ENCODE measurements at places on chromosomes 6 and 20.

DNA sequence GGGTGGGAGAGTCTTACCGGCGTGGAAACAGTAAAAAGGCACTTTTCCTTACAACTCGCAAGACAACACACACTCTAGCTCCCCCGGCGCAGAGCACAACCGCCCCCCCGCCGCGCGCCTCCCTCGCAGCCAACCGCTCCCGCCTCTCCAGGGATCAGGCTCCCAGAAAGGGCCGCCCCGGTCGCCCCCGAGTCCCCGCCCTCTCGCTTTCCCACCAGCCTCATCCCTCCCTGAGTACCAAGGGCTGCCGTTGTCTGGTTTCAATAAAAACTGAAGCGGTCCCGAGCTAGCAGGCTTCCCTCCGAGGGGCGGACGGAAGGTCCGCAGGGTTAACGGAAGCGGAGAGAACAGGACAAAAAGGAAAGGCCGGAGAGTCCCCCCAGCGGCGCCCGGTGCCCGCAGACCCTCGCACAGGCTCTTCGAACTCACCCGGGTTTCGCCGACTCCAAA lies 804 bp downstream of the ELOVL5 start:
- peak; percentile 82 for DNase-seq

GRCh38 chr6:157144859-157145568 lies 178.3 kb downstream of the TMEM242 start:
- no peak for DNase-seq

DNA sequence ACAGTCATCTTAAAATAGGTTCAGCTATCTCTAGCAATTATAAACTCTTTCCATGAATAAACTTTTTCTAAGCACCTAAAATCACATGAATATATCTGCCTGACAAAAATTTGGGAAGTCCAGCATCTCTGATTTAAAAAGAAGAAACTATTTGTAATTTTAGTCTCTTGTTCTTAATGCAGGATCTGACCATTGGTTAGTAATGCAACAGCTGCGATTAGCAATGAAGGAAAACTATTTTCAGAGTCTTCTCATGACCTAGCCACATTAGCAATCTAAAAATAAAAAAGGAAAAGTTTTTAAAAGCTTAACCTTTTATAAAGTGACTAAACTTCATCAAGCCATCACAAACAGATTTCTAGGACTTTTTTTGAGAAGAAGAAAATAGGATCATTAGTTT lies 97.5 kb downstream of the PTPRK start:
- no peak for DNase-seq

DNA sequence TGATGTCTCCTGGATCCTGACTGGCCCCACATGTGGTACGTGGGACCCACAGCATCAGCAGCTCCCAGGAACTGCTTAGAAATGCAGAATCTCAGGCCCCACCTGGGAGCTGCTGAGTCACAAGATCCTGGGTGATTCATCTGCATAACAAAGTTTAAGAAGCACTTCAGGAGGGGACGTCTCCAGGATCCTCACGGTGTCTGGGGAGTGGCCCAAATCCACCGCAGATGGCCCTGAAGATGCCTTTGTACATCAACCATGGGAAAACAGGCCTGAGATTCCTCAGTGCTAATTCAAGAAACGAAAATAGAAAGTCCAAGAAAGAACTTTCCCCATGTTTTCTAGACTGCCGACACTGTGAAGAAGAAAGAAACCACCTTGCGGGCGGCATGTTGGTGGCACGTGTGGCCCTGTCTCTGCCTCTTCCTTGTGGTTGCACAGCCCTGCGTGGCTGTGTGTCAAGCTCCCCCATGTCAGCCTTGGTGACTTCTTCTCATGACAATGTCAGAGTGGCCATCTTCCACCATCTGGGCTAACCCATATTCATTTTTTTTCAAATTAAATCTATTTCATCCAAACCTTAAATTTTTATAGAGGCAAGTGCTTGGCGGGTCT lies 26.1 kb downstream of the RRBP1 start:
- no peak for DNase-seq

DNA sequence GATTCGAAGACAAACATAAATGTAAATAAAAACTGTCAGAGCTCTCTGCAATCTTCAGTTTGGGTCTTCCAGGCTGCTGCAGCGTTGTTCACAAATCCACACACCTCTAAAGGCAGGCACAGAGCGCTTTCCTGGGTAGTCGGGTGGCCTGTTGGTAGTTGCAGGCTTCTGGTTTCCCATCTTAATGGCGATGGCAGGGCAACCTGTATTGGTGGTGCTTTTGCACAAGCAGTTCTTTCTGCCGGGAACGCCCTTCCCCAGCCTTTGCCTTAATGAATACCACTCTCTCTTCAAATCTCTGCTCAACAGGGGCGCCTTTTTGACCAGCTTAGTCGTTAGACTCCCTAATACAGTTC lies 723 bp upstream of the IFT52 start:
- DNase-seq: peak; percentile 9

- DNase-seq: no peak
Observed at GRCh38 chr6:161915456-161915964, 641.6 kb upstream of the AGPAT4 start.

DNA sequence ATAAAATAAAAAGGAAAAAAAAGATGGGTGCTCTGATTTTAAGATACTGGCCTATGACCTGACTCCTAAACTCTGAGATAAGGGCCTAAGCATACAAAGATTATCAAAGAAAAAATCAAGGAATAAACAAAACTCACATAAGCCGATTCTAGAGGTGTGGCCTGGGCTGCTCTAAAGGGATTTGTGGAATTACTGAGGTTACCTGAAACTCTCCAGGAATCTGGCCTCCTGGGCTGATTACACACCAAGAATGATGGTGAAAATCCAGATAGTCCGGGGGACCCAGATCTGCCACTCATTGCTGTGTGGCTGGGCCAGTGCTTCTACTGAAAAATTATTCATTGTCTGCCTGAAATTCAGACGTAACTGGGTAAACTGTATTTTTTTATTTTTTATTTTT lies 122.7 kb upstream of the RNF24 start:
- no peak for DNase-seq

- DNase-seq: no peak
Observed at GRCh38 chr6:8442150-8442549, 6.8 kb upstream of the SLC35B3 start.

GRCh38 chr6:18514180-18514579 lies 127.0 kb downstream of the RNF144B start:
- no peak for DNase-seq

GRCh38 chr20:59861401-59861800 lies 72.0 kb downstream of the SYCP2 start:
- no peak for DNase-seq

DNA sequence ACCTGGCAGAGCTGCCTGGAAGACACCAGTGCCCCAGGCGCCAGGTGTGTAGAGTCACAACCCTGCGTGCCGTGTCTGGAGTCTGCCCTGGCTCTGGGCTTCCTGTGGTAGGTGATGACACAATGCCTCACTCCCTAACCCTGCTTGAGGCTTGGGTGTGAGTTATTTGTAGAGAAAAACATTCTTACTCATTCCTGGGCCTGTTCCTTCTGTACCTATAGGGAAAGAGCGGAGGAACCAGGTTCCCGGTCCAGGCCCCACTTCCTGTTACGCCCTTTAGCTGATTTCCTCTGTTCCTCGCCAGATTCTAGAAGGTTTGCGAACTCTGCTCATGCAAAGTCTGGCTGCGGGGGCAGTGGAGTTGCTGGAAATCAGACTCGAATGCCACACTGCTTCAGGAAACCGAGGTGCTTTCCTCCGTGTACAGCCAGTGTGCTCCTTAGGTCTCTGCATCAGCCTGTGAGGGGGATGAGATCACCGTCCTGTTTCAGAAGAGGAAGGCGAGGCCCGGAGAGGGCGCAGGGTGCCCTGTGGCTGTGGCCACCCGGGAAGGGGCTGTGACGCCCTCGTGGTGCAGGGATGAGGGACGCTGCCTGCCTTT lies 67.1 kb upstream of the DUSP22 start:
- no peak for DNase-seq

GRCh38 chr6:20400456-20401204 lies 1.0 kb upstream of the E2F3 start:
- DNase-seq: peak; percentile 70

DNA sequence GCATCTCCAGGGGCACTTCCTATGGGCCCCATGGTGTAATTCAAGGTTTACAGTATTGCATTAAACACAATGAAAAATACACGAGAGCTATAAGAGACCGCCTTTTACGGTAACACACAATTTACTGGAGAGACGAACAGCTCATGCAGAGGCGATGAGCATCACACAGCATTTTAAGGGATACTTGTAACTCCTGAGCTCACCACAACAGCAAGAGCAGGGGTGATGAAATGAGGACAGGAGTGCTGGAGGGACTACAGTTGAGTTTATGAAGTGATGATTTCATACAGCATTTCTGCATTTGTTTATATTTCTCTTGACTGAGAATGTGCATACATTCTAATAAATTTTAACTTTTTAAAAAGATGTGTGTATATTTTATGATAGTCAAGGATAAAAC lies 113.9 kb downstream of the WDR27 start:
- no peak for DNase-seq

DNA sequence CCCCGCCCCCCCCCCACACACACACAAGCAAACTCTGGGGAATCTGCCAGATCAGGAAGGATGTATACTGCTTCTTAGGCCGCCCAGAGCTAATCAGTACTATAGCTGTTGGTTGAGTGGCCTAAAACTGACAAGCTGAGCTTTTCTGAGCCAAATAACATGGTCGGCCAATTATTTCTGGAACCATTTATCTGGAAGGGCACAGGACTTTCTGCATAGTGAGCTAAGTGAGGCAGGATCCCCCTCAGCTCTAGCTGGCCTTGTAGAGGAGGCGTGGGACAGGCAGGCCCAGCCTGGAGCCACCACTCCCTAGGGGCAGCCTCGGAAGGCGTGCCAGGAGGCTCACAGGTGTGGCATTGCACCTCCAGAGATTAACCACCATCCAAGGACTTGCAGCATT lies 200.1 kb downstream of the TMEM242 start:
- no peak for DNase-seq

- DNase-seq: no peak
Observed at GRCh38 chr20:30167540-30167939, 1089.9 kb upstream of the DEFB115 start.

GRCh38 chr6:105357165-105357564 lies 45.7 kb downstream of the PREP start:
- no peak for DNase-seq

DNA sequence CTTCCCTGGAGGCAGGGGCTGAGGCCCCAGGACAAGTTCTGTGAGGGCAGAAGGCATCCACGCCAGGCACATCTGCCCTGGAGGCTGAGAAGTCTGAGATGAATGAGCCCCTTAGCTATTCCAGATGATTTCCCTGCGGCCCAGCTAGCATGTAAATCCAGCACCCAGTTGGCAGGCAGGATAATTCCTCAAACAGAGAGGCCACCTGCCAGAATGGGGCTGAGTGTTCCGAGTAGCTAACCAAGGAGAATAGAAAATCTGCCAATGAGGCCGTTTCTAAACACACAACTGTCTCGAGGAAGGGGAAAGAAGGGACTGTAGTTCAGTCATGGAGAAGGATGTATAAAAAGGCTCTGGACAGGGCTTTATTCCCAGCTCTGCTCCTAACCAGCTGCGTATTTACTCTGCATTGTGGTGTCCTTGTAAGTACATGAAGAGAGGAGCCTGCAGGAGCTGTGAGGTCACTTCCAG lies 211.4 kb upstream of the CDYL start:
- DNase-seq: no peak

DNA sequence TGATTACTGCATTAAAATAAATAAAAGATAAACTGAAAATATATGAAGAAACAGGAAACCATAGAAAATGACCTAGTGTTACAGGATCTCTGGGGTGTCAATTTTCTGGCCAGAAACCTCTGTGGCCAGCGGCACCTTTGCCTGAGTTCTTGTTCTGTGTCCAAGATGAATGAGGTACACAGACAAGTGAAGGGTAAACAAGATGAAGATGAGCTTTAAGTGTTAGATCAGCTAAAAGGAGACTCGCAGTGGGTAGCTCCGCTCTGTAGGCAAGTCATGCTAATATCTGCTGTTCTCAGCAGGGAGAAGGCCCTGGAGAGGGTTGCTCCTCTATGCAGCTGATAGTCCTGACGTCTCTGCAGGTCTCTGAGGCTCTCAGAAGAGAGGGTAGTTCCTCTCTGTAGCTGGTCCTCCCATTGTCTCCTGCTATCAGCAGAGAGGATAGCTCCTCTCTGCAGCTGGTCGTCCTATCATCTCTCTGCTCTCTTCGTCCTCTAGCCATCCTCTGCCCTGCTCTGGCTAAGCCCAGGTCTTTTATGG lies 35.9 kb upstream of the TBC1D22B start:
- no peak for DNase-seq

GRCh38 chr20:35773154-35773751 lies 1.4 kb downstream of the PHF20 start:
- no peak for DNase-seq

DNA sequence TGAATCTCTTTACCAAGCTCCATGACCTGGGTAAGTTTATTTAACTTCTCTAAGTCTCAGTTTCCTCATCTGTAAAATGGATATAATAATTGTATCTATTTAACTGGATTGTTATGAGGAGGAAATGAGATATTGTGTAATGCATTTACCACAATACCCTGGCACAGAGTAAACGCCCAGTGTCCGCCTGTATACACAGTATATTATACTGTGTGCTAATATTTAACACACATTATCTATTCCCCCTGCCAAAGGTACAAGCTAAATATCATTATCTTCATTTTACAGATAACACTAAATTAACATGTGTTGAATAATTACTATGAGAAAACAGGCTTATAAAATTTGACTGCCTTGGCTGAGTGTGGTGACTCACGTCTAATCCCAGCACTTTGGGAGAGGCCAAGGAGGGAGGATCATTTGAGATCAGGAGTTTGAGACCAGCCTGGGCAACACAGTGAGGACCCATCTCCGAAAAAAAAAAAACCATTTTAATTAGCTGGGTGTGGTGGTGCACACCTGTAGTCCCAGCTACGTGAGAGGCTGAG lies 38.7 kb upstream of the TNFRSF21 start:
- no peak for DNase-seq

DNA sequence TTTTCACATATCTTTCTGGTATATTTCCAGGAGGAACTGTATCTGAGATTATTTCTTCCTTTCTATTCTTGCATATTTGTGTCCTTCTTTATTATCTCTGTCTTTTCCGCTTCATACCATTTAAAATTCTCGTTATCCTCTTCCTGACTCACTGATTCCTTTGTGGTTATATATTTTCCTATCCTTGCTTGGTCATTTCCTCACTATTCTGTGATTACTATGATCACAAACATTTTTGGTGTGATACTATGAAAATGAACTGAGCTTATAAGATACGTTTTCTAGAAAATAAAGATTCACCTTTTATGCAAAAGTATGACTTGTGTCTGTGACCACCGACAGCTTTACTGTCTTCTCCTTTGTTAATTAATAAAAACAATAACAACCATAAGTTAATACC lies 26.5 kb upstream of the MYCT1 start:
- no peak for DNase-seq

GRCh38 chr20:56702931-56703840 lies 74.1 kb downstream of the TFAP2C start:
- DNase-seq: no peak

GRCh38 chr20:62080249-62080990 lies 14.7 kb upstream of the TAF4 start:
- DNase-seq: no peak

- DNase-seq: no peak
Observed at GRCh38 chr6:128491610-128492206, 28.7 kb downstream of the PTPRK start.

- DNase-seq: no peak
Observed at GRCh38 chr6:137307163-137307854, 88.1 kb upstream of the IFNGR1 start.

GRCh38 chr20:47669152-47669425 lies 116.2 kb downstream of the SULF2 start:
- DNase-seq: no peak

- no peak for DNase-seq
Observed at GRCh38 chr6:87093651-87094050, 1.3 kb downstream of the CGA start.
